ENCODE measurements at places on chromosomes 4 and X.

DNA sequence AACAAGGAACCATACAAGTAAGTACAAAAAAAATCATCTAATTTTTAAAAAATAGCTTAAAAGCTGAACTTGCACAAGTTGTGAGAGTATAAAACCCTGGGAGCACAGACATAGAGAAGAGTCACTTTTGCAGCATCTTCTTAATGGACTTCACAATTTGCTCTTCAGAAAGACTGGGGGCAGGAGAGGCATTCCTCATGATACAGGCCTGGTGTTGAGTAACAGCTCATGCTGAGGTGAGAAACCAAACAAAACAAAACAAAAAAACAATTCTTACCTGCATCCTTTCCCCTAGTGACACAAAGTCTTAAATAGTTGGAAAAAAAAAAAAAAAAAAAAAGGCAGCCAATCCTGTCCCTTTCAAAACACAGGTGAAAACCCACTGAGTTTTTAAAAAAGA is 562.8 kb downstream of the FSTL5 start:
- peaks cover 2% of the 10 kb centered on the region for H3K36me3 ChIP-seq
- H3K4me3 ChIP-seq, result no peak overlapping the region
- no peak overlapping the region for H3K27ac ChIP-seq
- no peaks in the 10 kb centered on the region for H3K27me3 ChIP-seq

DNA sequence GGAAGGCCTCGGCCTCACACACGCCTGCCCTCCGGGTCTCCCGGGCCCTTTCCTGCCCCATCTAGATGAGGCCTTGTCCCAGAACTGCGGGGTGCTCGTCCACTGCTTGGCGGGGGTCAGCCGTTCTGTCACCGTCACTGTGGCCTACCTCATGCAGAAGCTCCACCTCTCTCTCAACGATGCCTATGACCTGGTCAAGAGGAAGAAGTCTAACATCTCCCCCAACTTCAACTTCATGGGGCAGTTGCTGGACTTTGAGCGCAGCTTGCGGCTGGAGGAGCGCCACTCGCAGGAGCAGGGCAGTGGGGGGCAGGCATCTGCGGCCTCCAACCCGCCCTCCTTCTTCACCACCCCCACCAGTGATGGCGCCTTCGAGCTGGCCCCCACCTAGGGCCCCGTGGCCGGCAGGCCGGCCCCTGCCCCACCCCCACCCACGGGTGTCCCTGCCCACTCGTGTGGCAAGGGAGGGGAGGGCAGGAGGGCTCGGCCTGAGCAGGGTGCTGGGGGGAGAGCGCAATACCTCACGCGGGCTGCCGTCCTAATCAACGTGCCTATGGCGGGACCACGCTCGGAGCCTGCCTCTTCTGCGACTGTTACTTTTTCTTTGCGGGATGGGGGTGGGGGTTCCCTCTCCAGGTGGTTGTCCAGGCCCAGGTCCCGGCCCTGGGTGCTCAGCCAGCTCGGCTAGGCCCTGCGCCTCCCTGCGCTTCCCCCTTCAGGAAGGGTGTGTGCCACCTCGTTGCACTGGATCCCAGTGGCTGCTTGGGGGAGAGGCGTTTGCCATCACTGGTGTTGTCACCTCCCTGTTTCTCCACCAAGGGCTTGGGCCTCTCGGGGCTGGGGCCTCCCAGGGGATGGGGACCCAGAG is 3.1 kb downstream of the DUSP9 start:
- no peaks in the 10 kb centered on the region for H3K4me1 ChIP-seq
- H3K27me3 ChIP-seq, result peaks cover 21% of the 10 kb centered on the region
- DNase-seq, result no peak
- no peaks in the 10 kb centered on the region for H3K36me3 ChIP-seq

- H3K4me1 ChIP-seq, result no peaks in the 10 kb centered on the region
- no peak overlapping the region for H3K27ac ChIP-seq
- H3K27me3 ChIP-seq, result peaks cover 11% of the 10 kb centered on the region
- no peak overlapping the region for H3K4me3 ChIP-seq
Observed at GRCh38 chrX:155966876-155967275, 30.6 kb upstream of the IL9R start.

DNA sequence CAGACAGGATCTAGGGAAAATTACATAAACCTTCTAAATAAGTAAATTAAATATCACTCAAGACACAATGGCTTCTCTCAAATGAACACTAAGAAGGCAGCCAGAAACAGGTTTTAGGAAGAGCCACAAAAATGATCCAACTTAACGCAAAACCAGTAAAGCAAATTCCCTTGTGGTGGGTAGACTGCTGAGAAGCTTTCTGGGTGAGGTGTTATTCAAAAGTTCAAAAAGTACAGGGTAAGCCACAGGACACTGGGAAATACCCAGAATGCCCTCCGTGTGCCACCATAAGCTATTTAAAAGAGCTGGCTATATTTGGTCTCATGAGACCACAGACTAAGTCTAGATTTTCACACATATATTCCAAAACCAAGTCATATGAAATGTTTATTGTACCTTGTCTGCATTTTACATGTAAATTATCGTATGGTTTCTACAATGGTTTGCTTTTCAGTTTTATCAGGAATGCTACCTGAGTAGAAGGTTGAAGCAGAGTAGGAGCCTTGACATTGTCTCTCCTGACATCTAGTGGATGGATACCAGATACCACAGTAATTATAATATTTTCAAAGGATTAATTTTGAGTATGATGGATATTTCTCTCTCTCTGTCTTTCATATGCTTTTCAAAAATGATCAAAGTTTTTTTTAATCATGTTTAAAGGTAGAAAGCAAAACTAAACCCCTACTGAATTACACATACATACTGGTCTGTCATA is 109.3 kb upstream of the KLHL13 start:
- no peak overlapping the region for H3K4me3 ChIP-seq
- no peaks in the 10 kb centered on the region for H3K36me3 ChIP-seq
- DNase-seq, result no peak
- H3K4me1 ChIP-seq, result no peaks in the 10 kb centered on the region

GRCh38 chr4:26248647-26249046 is 72.2 kb upstream of the RBPJ start:
- H3K4me3 ChIP-seq, result no peak overlapping the region
- H3K27ac ChIP-seq, result no peak overlapping the region
- no peaks in the 10 kb centered on the region for H3K4me1 ChIP-seq
- no peaks in the 10 kb centered on the region for H3K36me3 ChIP-seq

DNA sequence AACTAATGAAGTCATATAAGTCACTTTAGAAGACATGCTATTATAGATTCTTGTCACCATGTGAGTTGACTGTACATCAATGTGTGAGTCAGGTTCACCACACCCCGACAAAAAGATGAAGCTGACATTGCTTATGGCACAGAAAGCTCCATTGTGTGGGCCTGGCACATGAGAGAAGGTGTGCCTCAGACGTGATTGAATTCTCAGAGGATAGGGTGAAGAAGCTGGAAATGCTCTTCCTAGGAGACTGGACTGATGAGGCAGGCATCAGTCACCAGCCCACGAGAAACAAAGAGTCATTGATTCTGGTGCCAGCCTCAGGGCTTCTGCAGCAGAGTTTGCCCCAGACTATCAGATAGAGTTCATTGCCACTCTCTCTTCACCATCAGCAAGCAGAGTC is 35.9 kb upstream of the LRAT start:
- no peaks in the 10 kb centered on the region for H3K36me3 ChIP-seq
- no peaks in the 10 kb centered on the region for H3K4me1 ChIP-seq
- no peak overlapping the region for H3K27ac ChIP-seq
- DNase-seq, result no peak

DNA sequence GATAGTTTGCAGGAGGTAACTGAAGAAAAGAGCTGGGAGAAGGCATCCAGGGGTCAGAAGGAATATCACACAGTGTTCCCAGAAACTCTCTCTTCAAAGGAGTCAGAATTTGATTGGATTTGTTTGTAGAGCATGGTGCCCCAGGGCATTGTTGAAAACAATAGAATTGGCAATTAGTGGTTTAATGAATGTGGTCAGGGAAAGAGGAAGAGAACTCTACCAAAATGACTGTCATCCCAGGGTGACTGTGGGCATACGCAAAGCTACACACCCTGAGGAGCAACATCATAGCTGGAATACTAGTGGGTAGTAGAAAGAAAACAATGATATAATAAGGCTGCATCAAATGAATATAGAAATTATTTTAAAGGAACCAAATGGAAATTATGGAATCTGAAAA is 21.5 kb downstream of the TNIP2 start:
- H3K4me3 ChIP-seq, result no peak overlapping the region
- no peaks in the 10 kb centered on the region for H3K27me3 ChIP-seq
- H3K4me1 ChIP-seq, result no peaks in the 10 kb centered on the region
- DNase-seq, result no peak
- H3K36me3 ChIP-seq, result peaks cover 27% of the 10 kb centered on the region

GRCh38 chr4:20512033-20512792 is 188.0 kb upstream of the PACRGL start:
- H3K4me1 ChIP-seq, result no peaks in the 10 kb centered on the region
- no peak overlapping the region for H3K27ac ChIP-seq
- H3K4me3 ChIP-seq, result no peak overlapping the region
- no peaks in the 10 kb centered on the region for H3K27me3 ChIP-seq

GRCh38 chrX:19791562-19791961 is 95.8 kb downstream of the SH3KBP1 start:
- H3K36me3 ChIP-seq, result peaks cover 47% of the 10 kb centered on the region
- no peak for DNase-seq
- H3K4me1 ChIP-seq, result peaks cover 62% of the 10 kb centered on the region
- no peaks in the 10 kb centered on the region for H3K27me3 ChIP-seq

GRCh38 chr4:143616771-143617170 is 83.7 kb downstream of the FREM3 start:
- peaks cover 7% of the 10 kb centered on the region for H3K36me3 ChIP-seq
- H3K4me1 ChIP-seq, result peaks cover 6% of the 10 kb centered on the region
- peak; percentile 14 for DNase-seq
- H3K4me3 ChIP-seq, result no peak overlapping the region
- H3K27me3 ChIP-seq, result peaks cover 4% of the 10 kb centered on the region
- H3K27ac ChIP-seq, result no peak overlapping the region

GRCh38 chr4:1295405-1296055 is 5.8 kb downstream of the MAEA start:
- H3K4me1 ChIP-seq, result peaks cover 49% of the 10 kb centered on the region
- peaks cover 17% of the 10 kb centered on the region for H3K36me3 ChIP-seq
- no peaks in the 10 kb centered on the region for H3K27me3 ChIP-seq
- peak overlapping the region; percentile 48 for H3K27ac ChIP-seq
- no peak for DNase-seq
- no peak overlapping the region for H3K4me3 ChIP-seq

DNA sequence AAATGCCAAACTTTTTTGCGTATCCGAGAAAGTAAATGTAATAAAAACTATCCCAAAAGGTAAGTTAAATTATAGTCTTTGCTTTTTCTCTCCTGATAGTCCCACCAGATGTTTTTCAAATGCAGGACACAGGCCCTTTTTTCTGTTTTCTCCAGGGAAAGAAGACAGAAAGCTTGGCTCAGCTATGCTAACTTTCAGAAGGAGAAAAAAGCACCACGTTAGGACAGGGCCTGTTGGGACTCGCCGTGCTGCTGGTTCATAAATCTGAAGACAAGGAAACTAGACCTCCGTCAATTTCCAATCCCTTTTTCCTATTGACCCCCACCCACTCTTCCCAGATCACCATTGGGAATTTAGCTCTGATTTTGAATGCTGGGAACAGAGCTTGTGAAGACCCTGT is 220.9 kb upstream of the SFRP2 start:
- H3K27me3 ChIP-seq, result no peaks in the 10 kb centered on the region
- no peak overlapping the region for H3K4me3 ChIP-seq
- peaks cover 2% of the 10 kb centered on the region for H3K4me1 ChIP-seq
- no peak overlapping the region for H3K27ac ChIP-seq

DNA sequence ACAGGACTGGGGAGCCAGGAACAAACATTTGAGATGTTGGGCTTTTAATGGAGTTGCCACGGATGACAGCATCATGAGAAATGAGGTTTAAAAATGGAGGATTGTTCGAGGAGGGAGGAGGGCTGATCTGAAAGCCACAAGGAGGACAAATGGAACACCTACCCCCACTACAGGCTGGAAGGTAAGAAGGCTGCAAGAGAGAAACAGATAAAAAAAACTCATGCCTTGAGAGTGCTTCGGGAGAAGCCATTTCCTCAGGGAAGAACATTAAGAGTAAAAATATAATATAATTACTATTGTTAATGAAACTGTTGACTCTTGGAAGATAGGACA is 119.5 kb upstream of the MAP9 start:
- H3K36me3 ChIP-seq, result no peaks in the 10 kb centered on the region
- peaks cover 10% of the 10 kb centered on the region for H3K27me3 ChIP-seq
- H3K4me1 ChIP-seq, result no peaks in the 10 kb centered on the region

GRCh38 chrX:154382483-154383069 is 3.5 kb downstream of the EMD start:
- H3K4me3 ChIP-seq, result no peak overlapping the region
- no peak for DNase-seq
- H3K27me3 ChIP-seq, result no peaks in the 10 kb centered on the region
- peaks cover 14% of the 10 kb centered on the region for H3K4me1 ChIP-seq
- peaks cover 14% of the 10 kb centered on the region for H3K36me3 ChIP-seq

DNA sequence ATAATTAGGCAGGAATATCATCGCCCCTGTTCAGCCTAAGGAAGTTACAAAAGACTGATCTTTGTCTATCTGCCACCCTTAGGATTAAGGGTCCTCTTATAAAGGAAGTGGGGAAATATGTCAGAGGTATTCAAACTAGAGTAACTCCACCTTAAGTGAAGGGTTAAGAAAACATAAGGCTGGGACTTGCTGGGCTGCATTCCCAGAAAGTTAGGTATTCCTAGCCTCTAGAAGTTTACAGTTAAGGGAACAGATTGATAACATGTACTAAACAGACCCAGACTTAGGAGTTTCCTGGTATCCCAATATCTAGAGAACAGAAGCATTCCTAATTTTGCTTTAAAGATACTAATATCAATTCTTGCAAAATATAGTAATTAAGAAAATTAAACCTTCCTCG is 6.0 kb downstream of the CXCL2 start:
- H3K4me1 ChIP-seq, result no peaks in the 10 kb centered on the region
- DNase-seq, result no peak
- no peaks in the 10 kb centered on the region for H3K36me3 ChIP-seq
- no peak overlapping the region for H3K27ac ChIP-seq
- peaks cover 37% of the 10 kb centered on the region for H3K27me3 ChIP-seq

DNA sequence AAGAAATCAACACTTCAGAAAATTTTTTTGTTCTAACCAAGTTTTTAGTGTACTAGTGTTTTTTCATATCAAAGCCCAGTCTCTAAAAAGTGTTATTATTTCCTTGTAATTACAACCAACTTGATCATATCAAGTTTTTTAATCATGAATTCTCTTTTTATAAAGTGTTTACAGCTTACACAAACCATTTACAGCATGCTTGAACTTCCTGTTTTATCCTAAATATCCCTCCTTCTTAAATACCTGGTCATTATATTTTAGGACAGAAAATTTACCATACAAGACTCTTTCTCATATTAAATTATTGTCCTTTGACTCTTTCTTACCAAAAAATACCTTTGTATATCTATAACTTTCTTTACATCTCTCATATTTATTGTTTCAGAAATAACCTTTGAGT is 89.4 kb upstream of the NPY2R start:
- peaks cover 3% of the 10 kb centered on the region for H3K27me3 ChIP-seq
- no peak overlapping the region for H3K4me3 ChIP-seq
- no peaks in the 10 kb centered on the region for H3K36me3 ChIP-seq
- DNase-seq, result no peak
- no peaks in the 10 kb centered on the region for H3K4me1 ChIP-seq

DNA sequence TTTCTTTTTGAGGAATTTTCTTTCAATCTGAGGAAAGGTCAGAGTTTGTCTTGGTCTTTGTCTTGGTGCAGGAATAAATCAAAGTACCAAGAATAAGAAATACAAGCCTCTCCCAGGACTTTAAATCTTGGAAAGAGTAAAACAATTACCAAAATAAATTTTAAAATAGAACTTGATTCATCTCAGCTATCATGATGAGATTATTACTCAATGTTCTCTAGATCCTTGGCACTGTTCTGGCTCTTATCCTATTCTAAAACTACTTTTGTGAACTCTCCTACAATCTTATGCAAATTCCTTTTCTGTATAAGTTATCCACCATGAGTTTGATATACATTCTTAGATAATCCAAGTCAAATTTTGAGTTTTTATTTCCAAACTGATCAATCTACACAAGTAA is 464.3 kb downstream of the PPARGC1A start:
- H3K36me3 ChIP-seq, result no peaks in the 10 kb centered on the region
- no peaks in the 10 kb centered on the region for H3K27me3 ChIP-seq
- DNase-seq, result no peak
- H3K4me1 ChIP-seq, result no peaks in the 10 kb centered on the region
- H3K27ac ChIP-seq, result no peak overlapping the region

Data from activated naive CD8-positive, alpha-beta T cell treated with anti-CD3 and anti-CD28 coated beads for 36 hours (primary cell).